ENCODE measurements at places on chromosomes 2 and 18. TPM values are rescaled to one million over a fixed set of nuclear protein-coding genes. Genes with fewer than 3 reads are reported as not detected.

TTN gene
- total RNA-seq = 6,407 TPM

REG1B gene
- total RNA-seq = 0.38 TPM

RBM44 gene
- 0.39 TPM for total RNA-seq

CD207 gene
- 0.49 TPM for total RNA-seq

SERPINB10 gene
- total RNA-seq = not detected

CTIF gene
- total RNA-seq = 40.5 TPM

IL36G gene
- not detected for total RNA-seq

Measured in psoas muscle (tissue), 8 donors.